ENCODE measurements at places on chromosomes 12 and 14. TPM values are rescaled to one million over a fixed set of nuclear protein-coding genes. Genes with fewer than 3 reads are reported as not detected.
A peak's percentile ranks its signal among the peaks of the same experiment; 100 is the strongest.

DNA sequence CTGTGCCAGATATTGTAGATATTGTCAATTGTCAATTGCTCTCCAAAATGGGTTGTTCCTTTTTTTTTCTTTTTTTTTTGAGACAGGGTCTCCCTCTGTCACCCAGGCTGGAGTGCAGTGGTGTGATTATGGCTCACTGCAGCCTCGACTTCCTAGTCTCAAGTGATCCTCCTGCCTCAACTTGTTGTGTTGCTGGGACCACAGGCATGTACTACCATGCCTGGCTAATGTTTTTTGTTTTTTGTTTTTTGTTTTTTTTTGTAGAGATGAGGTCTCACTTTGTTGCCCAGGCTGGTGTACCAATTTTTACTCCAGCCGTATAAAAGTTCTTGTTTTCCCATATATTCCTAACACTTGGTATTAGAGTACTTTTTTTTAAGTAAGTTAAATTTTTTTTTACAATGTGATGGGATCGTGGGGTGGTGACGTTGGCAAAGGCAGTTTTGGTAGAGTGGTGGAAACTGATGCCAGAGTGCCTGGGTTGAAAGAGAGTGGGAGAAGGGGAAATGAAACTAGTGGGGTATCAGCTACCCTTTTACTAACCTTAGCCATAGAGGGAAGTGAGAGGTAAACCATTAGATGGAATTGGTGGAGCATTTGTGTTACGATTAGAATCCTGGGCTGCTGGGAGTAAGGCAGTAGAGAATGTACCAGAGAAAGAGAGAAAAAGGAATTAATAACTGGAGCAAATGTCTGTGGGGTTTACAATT lies 33.0 kb upstream of the CFAP54 start:
- DNase-seq: no peak

- DNase-seq: no peak
Measured at GRCh38 chr12:108722463-108722862, 8.9 kb downstream of the CORO1C start.

DNA sequence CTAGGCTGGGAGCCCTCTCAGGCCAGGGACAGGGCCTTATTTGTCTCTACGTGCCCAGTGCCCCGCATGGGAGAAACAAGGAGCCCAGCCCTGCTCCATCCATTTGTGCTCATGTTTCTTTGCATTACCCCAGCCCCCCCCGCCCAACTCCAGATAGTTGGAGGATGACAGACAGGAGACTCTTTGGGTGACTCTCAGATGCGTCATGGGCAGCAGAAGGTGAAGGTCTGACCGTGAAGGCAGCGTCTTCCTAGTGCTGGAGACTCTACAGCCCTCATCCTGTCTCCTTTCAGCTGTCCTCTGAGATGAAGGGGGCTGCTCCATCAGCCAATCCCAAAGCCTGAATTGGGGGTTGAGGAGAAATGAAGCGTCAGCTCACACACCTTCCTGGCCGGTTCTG lies 283 bp upstream of the PSMB11 start:
- no peak for DNase-seq

- DNase-seq: no peak
Measured at GRCh38 chr14:68969278-68970033, 9.6 kb downstream of the ACTN1 start.

GRCh38 chr12:52307836-52308805 lies 13.1 kb downstream of the KRT83 start:
- peak; percentile 61 for DNase-seq

DNA sequence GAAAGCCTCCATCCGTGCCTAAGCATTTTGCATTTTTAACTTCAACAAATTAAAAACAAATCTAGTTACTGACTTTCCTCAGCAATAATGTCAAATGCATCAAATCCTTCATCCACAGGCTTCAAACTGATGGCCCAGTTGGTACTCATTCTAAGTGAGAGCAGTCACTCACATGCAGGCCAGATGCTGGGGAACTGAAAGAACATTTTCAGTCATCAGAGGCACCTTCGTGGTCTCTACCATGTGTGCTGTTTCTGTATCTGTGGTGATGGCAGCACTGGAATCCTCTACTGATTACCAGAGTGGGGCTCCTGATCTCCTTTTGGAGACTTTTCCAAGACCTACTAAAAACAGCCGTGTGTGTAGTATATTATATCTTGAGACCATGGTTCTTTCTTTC lies 145.2 kb downstream of the PRIMA1 start:
- no peak for DNase-seq

DNA sequence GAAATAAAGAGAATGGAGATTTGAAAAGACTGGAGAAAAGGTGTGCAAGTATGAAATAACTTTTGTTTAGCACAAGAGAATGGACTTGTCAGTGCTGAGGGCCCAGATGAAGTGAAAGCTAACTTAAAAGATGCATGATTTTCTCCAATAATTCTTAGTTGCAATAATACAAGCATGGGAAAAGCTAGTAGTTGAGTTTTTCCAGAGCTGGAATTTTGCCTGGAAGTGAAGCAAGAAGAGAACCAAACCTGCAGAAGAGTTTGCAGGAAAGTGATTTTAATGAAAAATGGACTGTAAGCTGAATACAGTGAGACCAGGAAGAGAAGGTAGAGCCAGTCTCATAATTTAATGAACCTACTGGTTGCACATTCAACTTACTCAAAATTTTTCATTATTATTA lies 69.3 kb upstream of the FSCB start:
- no peak for DNase-seq

DNA sequence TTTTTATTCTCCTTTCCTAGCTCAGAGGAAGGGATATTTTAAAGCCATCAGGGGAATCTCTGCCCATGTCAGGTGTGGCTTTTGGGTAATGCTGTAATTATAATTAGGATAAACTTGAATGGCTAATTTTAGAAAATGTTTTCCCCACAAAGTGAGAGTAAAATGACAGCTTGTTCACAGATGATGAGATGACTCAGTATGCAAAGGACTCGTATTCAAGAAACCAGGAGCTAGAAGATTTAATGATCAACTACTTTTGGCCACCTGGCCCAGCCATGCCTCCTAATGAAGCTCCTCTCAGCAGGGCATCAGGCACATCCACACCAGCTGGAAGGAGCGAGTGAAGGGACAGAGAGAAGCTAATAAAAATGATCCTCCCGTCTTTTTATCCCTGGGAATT lies 29.0 kb upstream of the PLEKHG7 start:
- DNase-seq: no peak

DNA sequence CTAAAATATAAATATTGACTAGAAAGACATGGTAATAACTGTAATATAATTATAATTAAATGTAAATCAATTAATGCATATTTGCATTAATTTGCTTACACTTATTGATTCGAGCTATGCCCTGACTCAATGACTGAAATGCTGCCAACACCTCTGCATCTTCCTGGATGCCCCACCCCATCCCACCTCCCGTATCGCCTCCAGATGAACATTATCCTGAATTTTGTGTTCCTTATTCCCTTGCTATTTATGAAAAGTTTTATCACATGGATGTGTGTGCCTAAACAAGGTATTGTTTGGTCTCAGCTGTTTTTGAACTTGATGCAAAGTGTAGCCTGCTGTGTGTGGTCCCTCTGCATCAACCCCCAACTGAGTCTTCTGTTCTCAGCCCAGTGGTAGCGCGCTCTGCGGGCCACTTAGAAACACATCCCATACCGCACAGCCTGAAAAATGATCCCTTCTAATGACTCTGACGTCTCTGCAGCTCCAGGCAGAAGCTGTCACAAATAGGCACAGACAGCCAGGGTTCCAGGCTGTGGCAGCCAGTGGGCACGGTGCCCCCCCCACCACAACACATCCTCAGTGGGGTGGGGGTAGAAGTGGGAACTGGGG lies 96.5 kb downstream of the PRMT8 start:
- no peak for DNase-seq

GRCh38 chr14:65438266-65438933 lies 25.9 kb downstream of the FUT8 start:
- no peak for DNase-seq

- no peak for DNase-seq
Measured at GRCh38 chr14:63551332-63551731, 8.2 kb upstream of the PPP2R5E start.

GRCh38 chr14:102071283-102071998 lies 15.4 kb downstream of the HSP90AA1 start:
- no peak for DNase-seq

- DNase-seq: no peak
Measured at GRCh38 chr12:47775100-47775911, 2.3 kb downstream of the SLC48A1 start.

- DNase-seq: no peak
Measured at GRCh38 chr14:100100032-100100703, 34.9 kb downstream of the EVL start.

GRCh38 chr12:124410354-124411175 lies 115.7 kb downstream of the RFLNA start:
- DNase-seq: no peak

- peak; percentile 85 for DNase-seq
Measured at GRCh38 chr14:64762044-64763034, 58.1 kb downstream of the PLEKHG3 start.

- no peak for DNase-seq
Measured at GRCh38 chr14:55416866-55417265, 5.2 kb upstream of the ATG14 start.

DNA sequence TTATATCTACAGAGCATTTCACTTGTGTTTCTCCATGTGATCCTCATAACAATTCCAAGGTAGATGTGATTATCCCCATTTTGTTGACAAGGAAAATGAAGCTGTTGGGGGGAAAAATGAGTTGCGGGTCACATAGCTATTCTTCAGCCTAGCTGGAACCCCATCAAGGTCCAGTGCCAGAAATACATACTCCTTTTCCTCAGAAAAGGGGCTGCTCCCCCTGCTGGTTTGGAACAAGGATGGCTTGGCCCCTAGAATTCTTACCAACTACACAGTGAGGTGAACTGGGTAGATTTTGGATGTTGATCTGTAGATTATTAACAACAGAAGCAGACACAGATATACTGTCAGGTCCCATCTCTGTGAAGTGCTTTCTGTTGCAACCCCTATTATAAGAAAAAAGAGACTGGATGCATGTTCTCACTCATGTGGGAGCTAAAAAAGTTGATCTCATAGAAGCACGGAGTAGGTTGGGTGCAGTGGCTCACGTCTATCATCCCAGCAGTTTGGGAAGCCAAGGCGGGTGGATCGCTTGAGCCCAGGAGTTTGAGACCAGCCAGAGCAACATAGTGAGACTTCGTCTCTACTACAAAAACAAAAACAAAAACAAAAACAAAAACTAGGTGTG lies 8.9 kb downstream of the IKZF4 start:
- DNase-seq: no peak

DNA sequence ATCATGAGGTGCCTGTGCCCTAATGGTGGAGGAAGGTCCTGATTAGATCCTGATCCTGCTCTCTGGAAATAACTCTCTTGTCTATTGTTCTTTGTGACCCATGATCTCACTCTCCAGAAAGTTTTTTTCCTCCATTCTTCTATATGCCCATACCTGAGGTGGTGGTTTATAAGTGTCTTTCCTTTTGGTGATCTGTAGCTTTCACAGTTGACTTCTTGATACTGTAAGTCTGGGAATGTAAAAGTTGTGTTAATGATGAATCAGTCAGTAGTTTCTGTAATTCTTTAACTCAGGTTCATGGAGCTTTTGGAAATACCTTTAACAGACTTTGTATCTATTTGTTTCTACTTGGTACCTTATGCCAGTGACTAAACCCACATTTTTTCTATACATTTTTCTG lies 444.0 kb upstream of the FLRT2 start:
- DNase-seq: no peak

GRCh38 chr14:69615496-69616407 lies 4.4 kb downstream of the SUSD6 start:
- DNase-seq: no peak

DNA sequence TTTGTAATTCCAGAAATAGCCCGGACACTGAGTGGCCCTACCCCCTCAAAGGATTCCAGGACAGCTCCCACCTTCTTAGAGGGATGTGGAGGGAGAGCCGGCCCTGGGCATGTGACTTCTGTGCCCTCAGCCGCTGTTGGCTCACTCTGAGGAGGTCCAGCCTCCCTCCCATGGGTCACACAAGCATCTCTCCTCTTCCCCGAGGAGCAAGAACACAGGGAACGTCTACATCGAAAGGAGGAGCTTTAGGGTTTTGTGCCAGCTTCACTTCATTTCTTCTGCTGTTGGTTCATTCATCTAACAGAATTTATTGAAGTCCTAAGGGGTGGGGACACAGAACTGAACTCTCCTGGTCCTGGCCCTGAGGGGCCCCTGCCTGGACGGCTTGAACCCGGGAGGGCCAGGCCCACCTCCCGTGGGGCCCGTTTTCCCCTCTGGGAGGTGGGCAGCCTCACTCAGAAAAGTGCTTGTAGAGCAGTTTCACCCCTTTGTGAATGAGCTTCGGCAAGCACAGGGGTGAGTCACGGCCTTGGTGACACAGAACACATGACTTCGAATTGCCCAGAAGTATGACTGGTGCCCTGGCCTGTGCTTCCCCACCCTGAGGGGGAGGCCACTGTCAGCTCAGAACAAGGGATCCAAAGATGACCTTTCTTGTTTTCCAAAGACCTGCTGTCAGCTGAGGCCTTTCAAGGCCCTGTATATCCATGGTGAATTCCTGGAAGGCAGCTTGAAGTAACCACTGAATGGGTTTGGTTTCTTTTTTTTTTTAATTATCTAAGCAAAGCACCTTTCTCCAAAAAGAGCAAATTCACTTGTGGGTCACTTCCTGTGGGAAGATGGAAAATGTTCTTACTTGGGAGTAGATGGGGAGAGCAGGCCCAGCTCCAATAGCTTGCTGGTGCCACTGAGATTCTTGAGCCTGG lies 39.2 kb downstream of the NFKBIA start:
- no peak for DNase-seq

- DNase-seq: peak; percentile 43
Measured at GRCh38 chr12:2999265-2999841, 40.2 kb downstream of the TEAD4 start.

SERPINA10 gene
- not detected for total RNA-seq

BTBD6 gene
- total RNA-seq: 25.7 TPM

SYNE3 gene
- total RNA-seq: 3.0 TPM

SUOX gene
- total RNA-seq: 13.7 TPM

TSHR gene
- 1.5 TPM for total RNA-seq

HOXC12 gene
- not detected for total RNA-seq

CLEC4D gene
- total RNA-seq: not detected

DENR gene
- total RNA-seq: 34.4 TPM

DPF3 gene
- 60.9 TPM for total RNA-seq

COX14 gene
- 15.3 TPM for total RNA-seq

B4GALNT1 gene
- 36.3 TPM for total RNA-seq

All from cerebellum (tissue), 4 donors.